Tibial artery (tissue), 4 donors: ENCODE measurements at places on chromosomes 3 and 15.

DNA sequence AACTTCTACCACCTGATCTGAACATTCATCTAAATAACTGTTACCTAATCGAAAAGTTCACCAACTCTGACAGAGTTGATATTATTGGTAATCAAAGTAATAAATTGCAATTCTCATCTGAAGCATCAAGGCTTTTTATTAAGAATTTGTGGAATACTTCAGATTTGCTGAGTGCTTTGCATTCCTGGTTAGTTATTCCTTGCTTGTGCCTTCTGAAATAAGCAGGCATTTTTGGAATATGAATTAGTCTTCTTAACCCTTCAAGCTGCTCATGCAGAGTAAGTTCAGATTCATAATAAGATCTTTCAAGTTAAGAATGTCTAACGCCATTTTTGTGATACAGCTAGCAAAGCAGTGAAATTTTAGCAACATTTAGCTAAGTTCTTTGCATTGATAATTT is 188.5 kb downstream of the ALCAM start:
- no peak for DNase-seq

- DNase-seq, result no peak
Measured at GRCh38 chr15:60721257-60721626, 242.3 kb upstream of the ICE2 start.

- DNase-seq, result no peak
Measured at GRCh38 chr3:42169579-42170120, 78.5 kb downstream of the TRAK1 start.

DNA sequence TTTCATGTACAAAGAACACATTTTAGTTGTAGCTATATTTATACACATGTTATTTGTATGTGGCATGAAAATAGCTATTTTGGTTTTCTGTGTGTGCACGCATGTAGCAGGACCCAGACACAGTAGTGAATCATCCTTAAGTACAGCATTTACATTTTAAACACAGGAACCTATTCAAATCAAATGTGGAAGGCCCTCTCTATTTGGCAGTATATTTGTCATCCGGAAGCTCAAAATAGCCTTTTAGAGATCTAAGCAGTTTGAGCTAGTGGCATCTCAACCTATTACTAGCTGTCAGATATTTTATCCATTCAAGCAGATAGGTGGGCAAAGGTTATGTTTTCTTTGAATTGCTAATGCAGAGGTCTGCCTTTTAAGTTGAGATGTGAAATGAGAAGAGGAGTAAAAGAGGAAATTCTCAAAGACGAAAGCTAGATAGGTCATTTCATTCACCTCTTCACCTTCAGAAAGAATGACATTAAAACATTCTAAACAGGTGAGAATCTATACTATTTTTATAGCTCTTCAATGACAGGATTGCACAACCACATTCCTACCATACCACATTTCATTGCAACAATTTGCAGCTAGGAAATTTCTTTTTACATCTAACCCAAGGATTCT is 46.3 kb upstream of the TIPARP start:
- DNase-seq, result no peak

DNA sequence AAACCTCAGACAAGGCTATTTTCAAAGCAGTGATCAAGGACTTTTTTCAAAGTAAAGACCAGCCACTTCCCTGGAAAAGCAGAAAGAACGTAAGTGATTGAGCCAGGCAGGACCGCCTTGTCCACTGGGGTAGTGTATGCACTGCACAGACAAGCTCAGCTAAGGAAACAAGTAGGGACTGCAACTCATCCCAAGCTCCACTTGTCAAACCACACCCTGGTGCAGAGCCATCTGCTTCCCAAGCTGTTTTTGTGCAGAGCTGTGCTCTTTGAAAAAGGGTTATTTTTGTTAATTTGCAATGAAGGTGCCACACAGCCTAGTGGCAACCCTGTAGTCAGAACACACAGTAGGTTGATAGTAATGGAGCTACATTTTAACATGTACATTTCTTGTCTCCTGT is 193.3 kb downstream of the ADAMTS9 start:
- no peak for DNase-seq

- DNase-seq, result no peak
Measured at GRCh38 chr3:43317461-43318316, 31.3 kb downstream of the SNRK start.

DNA sequence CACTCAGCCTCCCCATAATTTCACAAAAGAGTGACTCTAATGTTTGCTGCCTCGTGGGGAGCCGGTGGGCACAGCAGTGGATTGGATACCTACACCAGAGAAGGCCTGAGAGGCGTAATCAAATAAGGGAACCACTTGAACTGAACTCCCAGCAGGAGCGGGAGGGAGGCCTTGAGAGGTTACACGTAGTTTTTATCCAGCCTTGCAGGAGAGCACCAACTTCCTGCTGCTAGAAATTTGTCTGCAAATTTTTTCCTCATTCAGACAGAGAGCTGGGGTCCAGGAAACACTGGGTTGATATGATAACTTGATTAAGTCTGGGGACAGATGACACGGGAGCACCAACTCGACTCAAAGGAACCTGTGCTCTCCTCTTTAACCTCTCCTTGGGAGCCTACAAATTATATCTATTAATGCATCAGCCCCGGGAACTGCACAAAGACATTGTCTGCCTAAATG is 69.8 kb downstream of the HES1 start:
- no peak for DNase-seq

- DNase-seq, result peak; percentile 92
Measured at GRCh38 chr3:126180477-126181397, at the start of gene ALDH1L1. ALDH1L1 (minus strand) TSS chr3:126180586; CDS start chr3:126160979, 19,607 bp downstream.

DNA sequence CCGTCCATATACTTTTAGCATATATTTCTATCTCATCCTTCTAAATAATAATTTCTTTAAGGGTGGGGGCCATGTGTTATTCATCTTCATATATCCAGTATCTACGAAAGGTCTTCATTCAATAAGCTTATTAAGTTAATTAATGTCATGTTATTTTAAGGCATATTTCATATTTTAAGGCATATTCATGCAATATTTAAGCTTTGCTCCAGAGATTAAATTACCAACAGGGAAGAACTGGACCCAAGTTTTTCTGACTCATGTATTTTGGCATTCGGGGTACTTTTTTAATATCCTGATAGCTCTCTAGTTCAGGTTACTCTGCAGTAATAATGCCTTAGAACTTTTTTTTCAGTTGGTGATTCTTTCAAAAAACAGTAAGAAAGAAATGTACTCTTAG is 27.4 kb downstream of the PHC3 start:
- DNase-seq, result no peak

DNA sequence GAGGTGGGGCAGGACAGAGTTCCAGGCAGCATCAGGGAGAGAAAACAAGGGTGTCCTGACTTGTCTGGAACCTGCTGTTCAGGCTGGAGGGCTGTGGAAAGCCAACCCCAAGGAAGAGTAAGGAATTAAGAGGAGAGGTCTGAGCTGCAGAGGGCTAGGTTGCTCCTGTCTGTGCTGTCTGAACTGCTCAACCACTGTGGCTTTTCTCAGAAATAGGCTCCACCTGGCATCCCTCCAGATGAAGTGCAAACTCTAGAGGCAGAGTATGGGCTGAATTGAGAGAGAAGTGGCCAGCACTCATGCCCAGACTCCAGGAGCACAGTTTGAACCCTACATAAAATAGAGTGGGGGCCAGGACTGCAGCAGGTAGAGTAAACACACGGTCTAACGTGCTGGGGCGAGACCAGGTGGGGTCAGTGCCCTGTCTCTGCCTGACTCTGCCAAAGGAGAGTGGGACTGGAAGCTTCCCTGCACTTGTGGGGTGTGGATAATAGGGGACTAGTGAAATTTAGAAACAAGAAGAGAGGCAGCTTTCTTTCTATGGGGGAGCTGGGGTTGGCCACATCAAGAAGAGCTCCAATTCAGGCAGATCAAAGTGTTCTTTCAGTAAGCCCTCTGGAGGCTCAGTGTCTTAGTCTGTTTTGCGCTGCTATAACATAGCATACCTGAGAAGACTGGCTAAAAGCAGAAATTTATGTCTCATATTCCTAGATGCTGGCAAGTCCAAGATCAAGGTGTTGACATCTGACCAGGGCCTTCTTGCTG is 28.0 kb upstream of the MNS1 start:
- DNase-seq, result no peak

- DNase-seq, result no peak
Measured at GRCh38 chr15:71508081-71508682, 302.2 kb upstream of the NR2E3 start.

GRCh38 chr15:31309893-31310606 is 16.6 kb upstream of the KLF13 start:
- DNase-seq, result no peak

GRCh38 chr15:43144512-43144911 is 11.1 kb downstream of the TMEM62 start:
- DNase-seq, result no peak

GRCh38 chr15:57751177-57751800 is 44.8 kb downstream of the POLR2M start:
- DNase-seq, result no peak

DNA sequence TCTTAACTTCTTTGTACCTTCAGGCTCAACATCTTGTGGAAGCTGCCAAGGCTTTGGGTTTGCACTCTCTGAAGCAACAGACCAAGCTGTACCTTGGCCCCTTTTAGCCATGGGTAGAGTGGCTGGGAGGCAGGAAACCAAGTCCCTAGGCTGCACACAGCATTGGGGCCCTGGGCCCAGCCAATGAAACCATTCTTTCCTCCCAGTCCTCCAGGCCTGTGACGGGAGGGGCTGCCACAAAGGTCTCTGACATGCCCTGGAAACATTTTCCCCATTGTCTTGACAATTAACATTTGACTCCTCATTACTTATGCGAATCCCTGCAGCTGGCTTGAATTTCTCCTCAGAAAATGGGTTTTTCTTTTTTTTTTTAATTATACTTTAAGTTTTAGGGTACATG is 253.1 kb upstream of the GADL1 start:
- DNase-seq, result no peak

DNA sequence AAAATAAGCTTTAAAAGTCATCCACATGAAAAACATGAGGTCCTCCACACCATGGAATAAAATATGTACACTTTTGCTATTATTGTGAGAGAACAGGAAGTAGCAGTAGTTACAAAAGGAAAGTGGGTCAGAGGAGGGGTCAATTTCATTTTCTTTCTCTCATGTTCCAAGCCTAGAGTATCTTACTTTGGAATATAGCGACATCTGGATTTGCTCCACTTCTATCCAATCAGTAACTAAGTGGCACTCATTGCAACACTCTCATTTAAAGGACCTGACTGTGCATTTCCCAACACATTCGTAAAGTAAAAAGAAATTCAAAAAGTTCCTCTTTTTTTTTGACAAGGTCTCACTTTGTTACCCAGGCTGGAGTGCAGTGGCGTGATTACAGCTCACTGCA is 637.3 kb downstream of the TUSC7 start:
- DNase-seq, result no peak

DNA sequence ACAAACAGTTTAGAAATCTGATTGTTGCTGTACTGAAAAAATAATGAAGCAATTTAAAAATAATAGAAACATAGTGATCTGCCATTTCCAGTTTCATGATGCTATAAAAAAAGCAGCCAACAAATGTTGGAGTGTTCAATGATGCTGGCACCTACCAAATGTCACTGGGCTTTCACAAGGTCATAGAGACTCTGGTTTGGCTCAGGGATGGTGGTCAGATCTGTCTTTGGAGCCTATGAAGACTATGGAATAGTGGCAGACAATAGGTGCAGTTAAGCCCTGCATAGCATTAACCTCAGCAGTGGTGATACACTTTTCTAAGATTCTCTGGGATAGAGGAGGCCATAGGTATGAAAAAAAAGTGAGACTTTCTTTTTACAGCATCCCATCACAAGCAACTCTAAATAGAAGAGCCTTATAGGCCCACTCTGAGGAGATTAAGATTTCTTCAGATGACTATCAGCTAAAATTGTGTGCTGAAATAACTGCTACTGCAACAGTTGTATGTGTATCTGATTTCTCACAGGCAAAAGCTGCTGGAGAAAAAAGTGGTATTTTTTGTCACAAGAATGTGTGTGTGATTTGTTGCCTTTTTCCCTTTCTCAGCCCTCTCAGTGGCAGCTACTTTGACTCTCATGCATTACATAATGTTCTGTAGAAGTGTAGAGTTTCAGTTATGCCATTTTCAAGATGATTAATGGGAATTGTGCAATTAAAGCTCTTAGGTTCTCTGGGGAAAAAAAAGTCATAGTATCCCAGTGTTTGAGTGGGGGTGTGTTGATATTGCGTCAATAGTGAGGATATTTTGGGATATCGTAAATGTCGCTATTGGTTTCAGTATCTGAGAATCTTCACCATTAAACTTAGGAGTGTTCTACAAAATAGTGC is 137.4 kb downstream of the MBNL1 start:
- DNase-seq, result no peak

DNA sequence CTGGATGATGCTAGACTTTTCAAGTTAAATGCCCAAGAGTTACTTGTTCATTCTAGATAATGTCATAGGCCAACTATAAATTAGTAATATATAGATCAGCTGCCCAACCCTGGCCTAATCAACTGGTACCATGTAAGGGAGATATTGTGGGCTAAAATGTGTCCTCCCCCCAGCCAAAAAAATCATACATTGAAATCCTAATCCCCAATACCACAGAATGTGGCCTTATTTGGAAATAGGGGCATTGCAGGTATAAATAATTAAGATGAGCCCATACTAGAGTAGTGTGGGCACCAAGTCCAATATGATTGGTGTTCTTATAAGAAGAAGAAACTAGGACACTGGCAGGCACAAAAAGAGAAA is 92.5 kb downstream of the RPL22L1 start:
- no peak for DNase-seq

GRCh38 chr3:74057169-74057568 is 432.4 kb upstream of the PDZRN3 start:
- no peak for DNase-seq

- DNase-seq, result peak; percentile 64
Measured at GRCh38 chr15:90165659-90166489, 35.3 kb upstream of the SEMA4B start.

DNA sequence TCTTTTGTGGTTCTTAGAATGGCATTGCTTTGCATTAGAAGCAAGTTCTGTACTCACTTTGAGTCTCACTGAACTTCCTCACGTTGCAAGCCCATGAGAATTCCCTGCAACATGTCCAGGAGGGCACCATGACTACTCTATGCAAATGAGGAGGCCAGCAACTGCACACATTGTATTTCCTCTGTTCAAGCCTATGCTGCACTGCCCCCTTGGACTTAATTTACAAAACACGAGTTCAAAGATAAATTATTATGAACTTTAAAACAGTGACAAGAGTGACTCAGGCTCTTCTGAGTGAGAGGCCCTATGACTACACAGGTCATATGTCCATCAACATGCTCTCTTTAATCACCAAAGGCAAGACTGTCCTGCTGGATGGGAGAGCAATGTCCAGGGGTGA is 484.2 kb upstream of the ATP11B start:
- DNase-seq, result no peak

DNA sequence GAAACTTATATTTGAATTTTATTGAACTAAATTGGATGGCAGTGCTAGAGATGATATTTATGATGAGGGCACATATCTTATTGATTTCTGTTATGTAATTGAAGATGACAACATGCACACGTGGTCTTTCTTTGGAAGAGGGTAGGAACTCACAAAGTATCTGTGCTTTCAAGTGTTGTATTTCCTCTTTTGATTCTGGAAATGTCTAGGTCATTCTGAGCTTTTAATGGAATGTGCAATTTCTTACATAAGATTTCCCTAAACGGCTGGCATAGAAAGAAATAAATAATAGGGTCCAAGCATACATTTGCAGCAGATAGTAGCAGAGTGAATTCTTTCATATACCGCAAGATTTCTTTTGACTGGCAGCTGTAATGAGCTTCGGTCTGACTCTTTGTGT is 10.1 kb upstream of the GPR171 start:
- DNase-seq, result no peak
